Activated CD4-positive, alpha-beta T cell treated with anti-CD3 and anti-CD28 coated beads for 36 hours (primary cell): ENCODE measurements at places on chromosomes 11 and 22. TPM values are rescaled to one million over a fixed set of nuclear protein-coding genes. Genes with fewer than 3 reads are reported as not detected.

MS4A15 gene
- total RNA-seq = not detected

OR2AG1 gene
- total RNA-seq = not detected

FGF3 gene
- total RNA-seq = not detected

DEFB131B gene
- not detected for total RNA-seq

LGALS12 gene
- not detected for total RNA-seq

PEX16 gene
- 33.4 TPM for total RNA-seq

C22orf31 gene
- not detected for total RNA-seq

PPP6R3 gene
- total RNA-seq = 110 TPM

SART1 gene
- total RNA-seq = 84.5 TPM

MRGPRX3 gene
- not detected for total RNA-seq

HTR3B gene
- total RNA-seq = not detected

AIFM3 gene
- total RNA-seq = 0.21 TPM

OR5D16 gene
- not detected for total RNA-seq

SGSM1 gene
- total RNA-seq = 0.11 TPM

ANGPTL5 gene
- total RNA-seq = not detected

THY1 gene
- 0.18 TPM for total RNA-seq

P2RY6 gene
- total RNA-seq = not detected

MUC2 gene
- not detected for total RNA-seq

OR52A1 gene
- not detected for total RNA-seq

ART1 gene
- total RNA-seq = not detected

CALCB gene
- 3.5 TPM for total RNA-seq

CACNA1I gene
- 0.39 TPM for total RNA-seq
